GM23248 (cell line): ENCODE measurements at places on chromosomes 12 and 14. TPM values are rescaled to one million over a fixed set of nuclear protein-coding genes. Genes with fewer than 3 reads are reported as not detected.

DNA sequence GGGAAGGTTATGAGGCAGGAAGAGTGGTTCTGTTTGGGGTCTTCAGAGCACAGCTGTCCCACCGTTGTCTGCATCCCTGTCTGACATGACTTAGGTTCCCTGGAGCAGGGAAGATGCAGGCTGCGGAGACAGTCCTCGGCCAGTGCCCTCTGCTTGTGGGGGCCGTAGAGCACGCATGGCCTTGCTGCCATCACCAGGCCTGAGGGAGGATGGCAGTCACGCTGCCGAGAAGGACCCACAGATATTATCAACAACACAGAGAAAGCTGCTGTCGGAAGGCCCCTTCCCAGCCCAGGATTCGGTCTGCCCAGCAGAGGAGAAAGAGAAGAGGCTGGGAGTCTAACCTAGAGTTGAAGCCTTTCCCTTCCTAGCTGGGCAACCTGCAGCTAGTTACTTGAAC, 35.0 kb downstream of the ERH start:
- H3K27me3 ChIP-seq, result no peaks in the 10 kb centered on the region
- no peaks in the 10 kb centered on the region for H3K4me1 ChIP-seq
- H3K4me3 ChIP-seq, result no peak overlapping the region
- no peak overlapping the region for H3K27ac ChIP-seq
- H3K36me3 ChIP-seq, result no peaks in the 10 kb centered on the region

- no peak for DNase-seq
- no peaks in the 10 kb centered on the region for H3K27me3 ChIP-seq
- H3K4me1 ChIP-seq, result no peaks in the 10 kb centered on the region
Observed at GRCh38 chr12:102394200-102394599, 86.2 kb downstream of the IGF1 start.

GRCh38 chr12:2390133-2390532, 337.3 kb downstream of the CACNA1C start:
- no peaks in the 10 kb centered on the region for H3K36me3 ChIP-seq
- no peak overlapping the region for H3K4me3 ChIP-seq
- H3K27ac ChIP-seq, result no peak overlapping the region
- DNase-seq, result no peak

- peaks cover 26% of the 10 kb centered on the region for H3K4me1 ChIP-seq
- H3K36me3 ChIP-seq, result no peaks in the 10 kb centered on the region
- no peak overlapping the region for H3K27ac ChIP-seq
- no peaks in the 10 kb centered on the region for H3K27me3 ChIP-seq
- DNase-seq, result no peak
Observed at GRCh38 chr12:104583301-104583700, 126.6 kb downstream of the CHST11 start.

The SPX gene
- 0.63 and 1.2 TPM in 2 replicates for total RNA-seq

The CLEC9A gene
- total RNA-seq, result not detected in 2 replicates

The PMCH gene
- not detected in 2 replicates for total RNA-seq
